ENCODE measurements at places on chromosomes 6 and 20.

DNA sequence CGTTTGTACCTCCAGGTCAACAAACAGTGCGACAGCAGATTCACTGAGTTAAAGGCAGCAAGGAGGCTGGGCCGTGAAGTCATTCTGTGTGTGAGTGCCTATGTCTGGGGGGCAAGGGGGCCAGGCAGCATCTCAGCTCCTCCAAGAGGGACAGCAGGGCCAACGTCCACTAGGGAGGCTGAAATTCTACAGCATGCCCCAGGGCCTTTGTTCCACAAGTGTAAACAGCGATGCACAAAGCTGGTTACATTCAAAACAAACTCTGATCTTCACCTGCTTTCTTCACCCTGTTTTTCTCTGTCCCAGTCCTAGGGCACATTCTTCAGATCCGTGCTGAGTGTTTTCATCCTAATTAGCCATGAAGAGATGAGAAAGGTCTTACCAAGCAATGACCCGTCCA is 41.1 kb downstream of the PXDC1 start:
- DNase-seq, result no peak

DNA sequence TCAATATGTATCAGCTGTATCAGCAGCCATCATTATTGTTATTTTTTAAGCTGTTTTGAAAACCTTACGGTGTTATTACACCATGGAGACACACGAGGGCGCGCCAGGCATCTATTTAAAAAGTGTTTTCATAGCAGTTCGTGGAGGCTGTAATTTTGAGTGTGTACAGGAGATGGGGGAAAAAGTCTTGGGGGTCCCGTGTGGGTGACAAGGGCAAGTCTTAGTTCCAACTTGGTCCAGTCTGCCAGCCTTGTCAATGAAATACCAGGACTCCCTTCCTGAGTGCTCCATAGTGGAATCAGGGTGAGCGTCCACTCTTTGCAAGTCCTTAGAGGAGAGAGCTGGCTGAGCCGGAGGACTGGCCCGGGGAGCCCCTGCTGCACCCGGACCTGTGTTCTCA is 43.3 kb downstream of the SLC2A10 start:
- peak; percentile 65 for DNase-seq

- DNase-seq, result no peak
Observed at GRCh38 chr20:23018432-23018831, 16.7 kb upstream of the SSTR4 start.

DNA sequence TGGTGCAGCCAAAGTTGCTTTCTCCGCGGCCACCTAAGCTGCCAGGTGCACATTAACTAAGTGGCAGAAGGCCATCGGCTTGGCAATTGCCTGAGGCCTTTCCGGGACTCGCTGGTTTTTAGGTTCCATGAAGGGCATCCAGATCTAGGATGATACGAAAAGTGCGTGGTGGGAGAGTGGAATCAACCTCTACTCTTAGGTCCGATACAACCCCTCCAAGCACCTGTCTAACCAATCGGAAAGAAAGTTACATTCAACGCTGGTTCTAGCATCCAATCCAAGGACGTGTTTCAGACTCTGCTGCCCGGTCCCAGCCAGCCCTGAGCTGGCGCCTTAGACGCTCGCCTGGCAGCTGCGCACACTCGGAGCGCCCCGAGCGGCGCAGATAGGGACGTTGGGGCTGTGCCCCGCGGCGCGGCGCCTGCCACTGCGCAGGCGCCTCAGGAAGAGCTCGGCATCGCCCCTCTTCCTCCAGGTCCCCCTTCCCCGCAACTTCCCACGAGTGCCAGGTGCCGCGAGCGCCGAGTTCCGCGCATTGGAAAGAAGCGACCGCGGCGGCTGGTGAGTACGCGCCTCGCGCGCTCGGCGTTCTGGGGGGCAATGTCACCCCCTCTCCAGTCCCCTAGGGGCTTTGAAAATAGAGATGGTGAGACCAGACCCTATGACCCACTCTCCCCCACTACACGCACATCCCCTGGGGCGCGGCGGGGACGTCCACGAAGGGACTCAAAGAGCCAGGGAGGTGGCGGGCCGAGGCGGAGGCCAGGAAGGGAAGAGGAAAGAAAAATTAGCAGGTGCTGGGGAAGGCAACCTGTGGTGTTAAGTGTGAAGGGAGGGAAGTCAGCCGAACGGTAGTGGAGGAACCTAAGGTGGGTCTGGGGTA is at the start of gene ENPP4:
Gene ENPP4, plus strand, starts transcription at position 361 of the 883 bp plus-strand sequence. CDS start 9,595 bp downstream, outside the sequence.
- peak; percentile 91 for DNase-seq

GRCh38 chr6:53929041-53929820 is 134.4 kb downstream of the LRRC1 start:
- no peak for DNase-seq

DNA sequence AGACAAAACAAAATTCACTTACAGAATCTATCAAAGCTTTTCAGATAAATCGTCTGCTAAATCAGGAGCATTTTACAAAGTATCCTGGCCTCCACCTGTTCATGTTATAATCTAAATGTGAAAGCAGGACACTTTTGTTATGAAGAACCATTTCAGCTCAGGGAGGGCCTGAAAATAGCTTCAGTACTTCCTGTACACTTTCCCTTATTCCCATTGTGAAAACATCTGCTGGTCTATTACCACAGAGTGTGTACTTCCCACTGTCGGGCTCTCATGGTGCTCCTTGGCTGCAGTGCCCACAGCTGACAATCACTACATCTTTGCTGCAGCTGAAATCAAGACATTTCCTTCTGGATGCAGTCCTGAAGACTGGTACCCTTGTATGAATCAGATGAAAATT is 128.1 kb downstream of the OPRM1 start:
- no peak for DNase-seq

- DNase-seq, result no peak
Observed at GRCh38 chr6:16446273-16446672, 207.9 kb downstream of the GMPR start.

DNA sequence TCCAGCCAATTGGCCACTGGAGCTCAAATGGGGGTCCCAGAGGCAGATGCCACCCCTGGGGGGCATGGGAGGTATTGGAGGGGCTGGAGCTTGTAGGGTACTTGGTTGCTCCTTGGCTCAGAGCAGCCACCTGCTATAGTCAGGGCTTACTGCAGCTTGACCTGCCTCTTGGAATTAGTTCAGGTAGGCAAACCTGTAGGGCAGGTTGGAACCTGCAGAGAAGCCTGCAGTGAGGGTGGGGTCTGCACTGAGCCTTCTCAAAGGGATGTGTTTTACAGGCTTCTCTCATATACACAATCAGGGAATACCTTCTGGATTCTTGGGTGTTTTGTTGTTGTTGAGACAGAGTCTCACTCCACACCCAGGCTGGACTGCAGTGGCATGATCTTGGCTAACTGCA is 94.2 kb upstream of the MYL9 start:
- no peak for DNase-seq

- DNase-seq, result no peak
Observed at GRCh38 chr6:167858086-167858591, 31.4 kb downstream of the AFDN start.

GRCh38 chr6:96775727-96776400 is 61.4 kb downstream of the GPR63 start:
- no peak for DNase-seq

GRCh38 chr6:166725571-166725970 is 98.5 kb upstream of the RPS6KA2 start:
- no peak for DNase-seq

- DNase-seq, result no peak
Observed at GRCh38 chr6:155228546-155229166, 35.2 kb upstream of the CLDN20 start.

- DNase-seq, result no peak
Observed at GRCh38 chr6:38207375-38207774, 387.8 kb downstream of the ZFAND3 start.

GRCh38 chr6:143247586-143247985 is 186.9 kb downstream of the AIG1 start:
- DNase-seq, result no peak

DNA sequence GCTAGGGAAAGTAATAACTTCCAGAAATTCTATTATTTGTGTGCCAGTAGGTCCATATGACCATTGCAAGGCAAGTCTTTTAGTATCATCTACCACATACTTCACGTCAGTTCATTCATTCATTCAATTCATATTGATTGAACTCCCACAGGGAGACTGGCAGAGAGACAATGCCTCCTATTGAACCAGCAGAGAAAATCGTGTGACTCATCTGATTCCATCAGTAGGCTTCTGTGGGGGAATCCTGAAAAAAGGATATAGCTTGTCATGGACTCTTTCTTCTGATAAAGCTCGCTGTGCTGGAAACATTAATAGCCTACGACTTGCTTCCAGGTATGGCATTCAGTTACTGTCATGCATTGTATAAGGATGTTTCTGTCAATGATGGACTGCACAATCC is 45.3 kb upstream of the CNR1 start:
- no peak for DNase-seq
